Small intestine (tissue), 16 donors: ENCODE measurements at places on chromosomes 5 and 9.
A peak's percentile ranks its signal among the peaks of the same experiment; 100 is the strongest.

DNA sequence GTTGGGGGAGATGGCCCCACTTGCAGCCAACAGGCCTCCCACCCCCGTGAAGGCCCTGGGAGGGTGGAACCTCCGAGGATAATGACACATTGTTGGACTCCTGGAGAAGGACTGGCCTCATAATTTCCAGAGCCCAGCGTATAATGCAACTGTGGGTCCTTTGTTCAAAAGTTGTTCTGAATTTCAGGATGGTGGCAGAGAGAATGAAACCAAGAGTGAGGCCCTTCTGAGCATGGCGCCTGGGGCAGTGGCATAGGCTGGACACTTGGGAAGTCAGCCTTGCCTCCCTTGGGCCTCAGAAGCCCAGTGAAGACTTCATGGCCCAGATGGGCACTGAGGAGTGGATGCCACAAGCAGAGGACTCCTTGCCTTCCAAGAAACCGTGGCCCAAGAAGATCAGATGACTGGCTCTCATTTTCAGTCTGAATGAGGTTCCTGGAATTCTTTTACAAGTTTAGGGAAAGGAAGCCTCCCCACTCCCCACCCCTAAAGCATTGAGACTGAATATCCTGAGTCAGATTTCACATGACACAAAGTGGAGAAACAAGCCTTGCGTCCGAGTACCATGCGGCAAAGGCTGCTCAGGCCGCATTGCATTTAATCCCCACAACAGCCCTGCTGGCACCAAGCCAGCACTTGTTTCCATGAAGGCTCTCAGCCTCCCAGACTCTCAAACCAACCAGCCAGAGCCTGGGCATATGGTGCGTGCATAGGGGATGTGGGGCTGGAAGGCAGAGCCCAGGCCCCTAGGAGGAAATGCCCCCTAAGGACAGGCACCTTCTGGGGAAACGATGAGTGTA, 96.7 kb upstream of the SMIM23 start:
- peak; percentile 1 for DNase-seq

DNA sequence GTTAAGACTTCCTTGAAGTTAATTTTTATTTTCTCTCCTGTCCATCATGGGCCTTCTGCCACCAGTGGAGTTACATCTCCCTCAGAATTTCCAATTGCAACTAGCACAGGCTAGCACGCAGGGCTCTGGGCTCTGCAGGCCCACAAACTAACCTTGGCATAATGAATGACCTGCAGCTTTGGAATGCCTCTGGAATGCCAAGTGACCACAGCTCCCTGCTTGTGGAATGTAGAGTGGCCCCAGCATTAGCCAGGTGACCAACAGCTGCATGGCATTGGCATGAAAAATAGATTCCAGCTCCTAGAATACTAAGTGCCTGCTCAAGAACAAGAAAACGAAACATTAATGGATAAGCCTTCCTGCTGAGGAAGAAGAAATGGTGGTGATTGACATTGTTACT, 726.1 kb downstream of the BRINP1 start:
- DNase-seq, result no peak

GRCh38 chr9:92663126-92663525, 6.8 kb downstream of the IPPK start:
- DNase-seq, result no peak

DNA sequence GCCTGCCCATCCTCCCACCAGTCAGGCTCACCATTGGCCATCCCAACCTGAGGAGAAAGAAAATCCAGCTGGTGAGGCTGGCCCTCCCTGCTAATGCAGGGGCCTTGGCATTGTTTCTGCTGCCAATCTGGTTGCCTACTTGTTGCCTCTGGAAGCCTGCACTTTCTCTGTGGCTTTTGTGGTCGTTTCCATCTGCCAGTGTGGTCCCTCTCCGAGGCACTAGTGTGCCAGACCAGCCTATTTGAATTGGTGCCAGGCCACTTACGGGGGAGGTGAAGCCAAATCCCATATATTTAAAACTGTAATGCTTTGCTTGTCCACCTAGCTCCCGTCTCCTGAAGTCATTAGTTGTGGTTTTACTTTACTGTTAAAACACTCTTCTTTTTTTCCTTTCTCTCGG, 213.4 kb upstream of the ADAMTSL1 start:
- DNase-seq, result no peak

- DNase-seq, result peak; percentile 62
Measured at GRCh38 chr5:146025114-146025680, 80.2 kb downstream of the PLAC8L1 start.

DNA sequence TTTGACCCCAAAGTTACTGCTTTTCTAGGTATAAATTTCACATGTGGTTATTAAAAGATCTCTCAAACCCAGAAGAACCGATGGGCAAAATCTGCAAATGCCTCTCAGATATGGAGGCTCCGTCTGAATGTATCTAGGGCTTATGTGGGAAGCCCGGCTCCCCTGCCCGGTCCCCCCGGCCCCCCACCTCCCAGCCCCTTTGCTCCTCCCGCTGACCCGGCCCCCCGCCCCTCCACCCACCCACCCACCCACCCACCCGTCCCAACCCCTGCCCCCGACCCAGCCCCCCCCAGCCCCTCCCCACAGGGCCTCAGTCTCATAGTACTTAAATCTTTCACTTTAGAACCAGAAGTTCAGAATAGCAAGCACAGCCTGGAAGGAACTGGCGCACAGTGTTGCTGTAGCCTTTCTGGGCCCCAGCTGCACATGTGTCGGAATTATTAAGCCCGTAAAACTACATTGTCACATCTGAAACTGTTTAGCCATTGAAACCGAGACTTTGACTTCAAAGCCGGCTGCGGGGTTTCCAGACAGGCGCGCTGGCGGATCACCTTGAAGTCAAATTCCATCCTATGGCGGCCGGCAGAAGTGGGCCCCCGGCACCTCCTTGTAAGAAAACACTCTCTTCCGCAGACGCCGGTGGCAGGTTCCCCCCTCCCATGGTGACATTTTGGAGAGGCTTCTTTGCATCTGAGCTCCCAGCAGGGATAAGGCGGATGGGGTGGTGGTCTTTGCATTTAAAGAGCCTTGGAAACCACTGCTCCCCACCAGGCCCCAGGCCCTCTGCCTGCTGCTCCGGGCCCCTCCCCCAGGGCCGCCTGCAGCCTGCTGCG, 12.8 kb downstream of the NKD2 start:
- DNase-seq, result peak; percentile 89

DNA sequence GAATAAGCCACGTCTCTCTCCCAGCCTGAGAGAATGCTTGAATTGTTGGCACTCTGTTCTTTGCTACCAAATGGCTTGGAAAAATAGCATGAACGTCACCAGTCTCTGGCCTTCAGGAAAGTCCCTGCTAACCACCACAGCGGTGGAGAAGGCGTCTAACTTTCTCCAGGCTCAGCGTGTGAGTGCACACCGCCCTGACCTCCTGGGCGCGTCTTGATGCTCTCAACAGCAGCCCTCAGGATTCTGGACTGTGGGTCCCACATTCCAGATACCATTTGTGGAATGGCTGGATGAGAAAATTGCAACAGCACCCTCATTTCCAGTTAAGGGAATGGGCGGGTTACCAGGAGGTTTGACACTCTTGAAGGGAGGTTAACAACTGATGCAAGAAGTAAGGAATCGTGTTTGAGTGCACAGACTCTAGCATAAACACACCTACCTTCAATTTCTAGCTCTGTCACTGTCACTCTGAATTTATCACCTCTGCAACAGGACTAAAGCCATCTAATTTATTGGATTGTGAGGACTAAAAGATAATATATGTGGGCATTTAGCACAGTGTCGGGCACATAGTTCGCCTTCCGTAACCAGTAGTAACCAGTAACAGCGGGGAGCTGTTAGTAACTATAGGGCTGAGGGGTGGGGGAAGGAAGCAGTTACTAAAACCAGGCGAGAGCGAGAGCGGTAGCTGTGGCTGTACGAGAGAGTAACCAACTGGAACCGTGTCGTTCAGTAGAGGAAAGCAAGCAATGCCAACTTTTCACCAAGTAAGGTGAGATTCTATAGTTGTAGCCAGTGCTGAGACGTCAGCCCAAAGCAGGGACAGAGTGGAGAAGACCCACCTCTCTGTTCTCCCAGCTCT, 807 bp upstream of the PLGRKT start:
- peak; percentile 38 for DNase-seq

- no peak for DNase-seq
Measured at GRCh38 chr9:36129139-36129538, 7.4 kb upstream of the GLIPR2 start.

DNA sequence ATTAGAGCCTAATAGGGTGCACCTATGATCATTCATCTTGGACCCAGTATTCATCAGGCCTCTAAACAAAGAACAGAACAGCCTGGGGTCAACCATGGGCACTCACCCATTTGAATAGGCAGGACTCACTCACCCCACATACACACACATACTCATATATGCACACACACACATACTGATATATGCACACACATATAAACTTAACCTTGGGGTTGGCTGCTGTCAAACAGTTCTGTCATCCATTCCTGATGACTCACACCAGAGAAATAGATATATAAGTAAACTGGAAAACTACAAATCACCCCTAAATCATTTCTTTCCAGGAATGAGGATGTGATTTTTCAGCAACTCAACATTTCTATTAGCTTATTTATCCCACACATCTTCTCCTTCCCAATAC, 51.3 kb downstream of the ARL15 start:
- DNase-seq, result no peak

DNA sequence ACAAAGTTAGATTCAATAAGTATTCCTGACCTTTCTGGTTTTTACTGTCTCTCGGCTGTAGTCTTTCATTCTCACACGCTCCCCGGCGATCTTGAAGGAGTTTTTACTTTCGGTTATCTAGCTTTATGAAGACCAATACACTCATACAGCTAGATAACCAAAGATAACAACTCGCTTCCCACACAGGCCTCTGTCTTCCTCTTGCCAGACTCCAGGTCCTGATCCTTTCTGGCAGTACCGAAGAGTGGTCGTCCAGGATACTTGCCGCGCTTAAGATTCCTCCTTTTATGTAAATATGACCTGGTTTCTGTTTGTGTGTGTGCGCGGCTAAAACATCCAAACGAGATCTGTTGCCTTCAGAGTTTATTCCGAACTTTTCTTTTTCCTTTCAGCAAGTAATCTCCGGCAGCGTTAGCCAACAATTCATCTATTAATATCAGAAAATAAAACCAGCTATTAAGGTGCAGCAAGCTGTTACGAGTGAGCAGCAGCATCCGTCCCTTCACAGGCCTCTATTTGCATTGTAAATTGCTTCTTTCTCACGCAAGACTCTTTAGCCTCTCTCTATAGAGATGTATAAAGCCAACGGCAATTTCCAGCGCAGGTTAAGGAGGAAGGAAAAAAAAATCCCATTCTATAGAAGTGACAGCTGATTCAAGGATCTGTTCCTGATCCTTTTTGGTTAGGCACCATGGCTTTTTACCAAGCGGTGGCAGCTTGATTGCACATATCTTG, 216.1 kb downstream of the MEF2C start:
- DNase-seq, result peak; percentile 16

- DNase-seq, result no peak
Measured at GRCh38 chr5:85670417-85670816, 947.3 kb upstream of the COX7C start.

DNA sequence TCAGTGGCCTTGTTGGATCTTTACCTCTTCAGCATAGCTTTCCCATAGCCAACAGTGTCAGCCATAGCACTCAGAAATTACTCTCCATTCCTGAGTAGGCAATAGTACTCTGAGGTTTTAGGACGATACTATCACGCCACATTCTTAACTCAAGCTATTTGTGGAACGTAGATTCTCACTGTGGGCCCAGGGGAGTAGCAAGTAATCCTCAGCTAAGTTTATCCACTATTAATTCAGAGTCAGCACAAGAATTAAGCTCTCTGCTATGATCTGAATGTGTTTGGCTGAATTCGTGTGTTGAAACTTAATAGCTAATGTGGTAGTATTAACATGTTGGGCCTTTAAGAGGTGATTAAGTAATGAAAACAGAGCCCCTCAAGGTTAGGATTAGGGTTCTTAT, 858.8 kb upstream of the NUDT12 start:
- no peak for DNase-seq

- peak; percentile 20 for DNase-seq
Measured at GRCh38 chr9:105246656-105247173, 2.3 kb downstream of the SLC44A1 start.

DNA sequence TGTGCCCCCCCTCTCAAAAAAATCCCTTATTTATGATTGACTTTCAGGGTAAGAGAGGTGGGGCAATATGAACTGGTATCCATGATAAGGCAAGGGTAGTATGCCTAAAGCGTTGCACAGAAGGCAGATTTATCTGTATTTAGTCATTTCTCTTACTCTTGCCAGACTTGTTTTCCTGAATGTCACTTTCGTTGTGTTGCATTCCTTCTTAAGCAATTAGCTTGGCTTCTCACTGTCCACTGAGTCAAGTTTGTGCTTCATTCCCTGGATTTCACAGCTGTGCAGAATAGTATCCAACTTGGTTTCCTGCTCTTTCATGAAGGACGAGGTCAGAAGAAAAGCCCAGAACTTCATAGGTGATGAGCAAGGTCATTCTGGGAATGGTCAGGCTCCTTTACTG, 301.5 kb upstream of the ACTBL2 start:
- no peak for DNase-seq

DNA sequence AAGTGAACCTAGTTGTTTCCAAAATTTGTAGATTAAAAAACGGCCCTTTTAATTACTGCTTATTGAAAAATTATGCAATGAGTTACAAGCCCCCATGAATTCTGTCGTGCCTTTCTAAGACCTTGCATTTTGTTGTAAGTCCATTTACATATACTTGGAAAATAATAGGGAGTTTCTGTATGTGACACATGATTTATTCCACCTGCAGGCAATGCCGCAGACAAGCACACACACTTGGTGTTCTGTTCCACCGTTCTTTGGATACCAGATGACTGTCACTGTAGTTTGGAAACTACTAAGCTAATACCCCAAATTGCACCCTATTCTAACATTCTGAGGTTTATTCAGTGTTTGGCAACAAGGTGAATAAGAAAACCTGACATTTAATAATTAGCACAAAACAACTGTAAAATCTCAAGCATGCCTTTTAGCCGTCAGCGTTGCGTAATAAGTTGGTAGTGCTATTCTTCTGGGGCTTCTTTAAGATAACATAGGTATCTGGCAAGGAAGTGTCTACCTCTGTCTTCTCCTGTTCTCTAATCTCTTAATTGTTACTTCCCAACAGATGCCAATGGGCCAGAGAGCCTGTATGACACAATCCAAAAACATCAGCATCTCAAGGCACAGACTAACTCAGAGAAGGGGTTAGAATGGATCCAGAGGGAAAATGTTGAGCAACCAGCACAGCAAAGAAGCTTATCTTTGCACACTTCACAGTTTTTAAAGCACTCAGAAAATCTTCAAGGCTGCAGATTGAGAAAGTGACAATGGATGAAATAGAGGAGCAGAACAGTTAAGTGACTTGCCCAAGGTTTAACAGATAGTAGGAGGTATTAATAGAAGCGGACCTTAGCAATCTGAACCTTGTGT, 48.2 kb upstream of the DPYSL3 start:
- no peak for DNase-seq

GRCh38 chr9:114694719-114695269, 12.8 kb upstream of the TEX48 start:
- DNase-seq, result no peak

- no peak for DNase-seq
Measured at GRCh38 chr5:160565376-160565775, 143.7 kb downstream of the PTTG1 start.

DNA sequence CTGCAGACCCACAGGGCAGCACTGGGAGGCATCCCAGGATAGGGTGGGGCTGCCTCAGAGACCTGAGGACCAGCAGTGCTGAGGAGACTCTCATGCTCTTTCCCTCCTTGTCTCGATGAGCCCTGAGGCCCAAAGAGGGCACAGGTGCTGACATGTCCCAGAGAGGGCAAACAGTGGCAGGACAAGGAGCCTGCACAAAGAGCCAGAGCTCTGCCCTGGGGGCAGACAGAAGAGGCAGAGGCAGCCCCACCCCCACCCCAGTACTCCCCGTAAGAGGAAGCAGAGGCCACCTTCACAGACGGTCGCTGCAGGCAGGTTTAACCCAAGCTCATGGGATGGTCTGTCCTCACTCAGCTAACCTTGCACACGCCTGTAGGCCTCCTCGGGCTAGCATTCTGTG, 29.4 kb upstream of the TTLL11 start:
- no peak for DNase-seq
